Head of caudate nucleus (tissue), 42 donors: ENCODE measurements at places on chromosomes 5 and 9.

DNA sequence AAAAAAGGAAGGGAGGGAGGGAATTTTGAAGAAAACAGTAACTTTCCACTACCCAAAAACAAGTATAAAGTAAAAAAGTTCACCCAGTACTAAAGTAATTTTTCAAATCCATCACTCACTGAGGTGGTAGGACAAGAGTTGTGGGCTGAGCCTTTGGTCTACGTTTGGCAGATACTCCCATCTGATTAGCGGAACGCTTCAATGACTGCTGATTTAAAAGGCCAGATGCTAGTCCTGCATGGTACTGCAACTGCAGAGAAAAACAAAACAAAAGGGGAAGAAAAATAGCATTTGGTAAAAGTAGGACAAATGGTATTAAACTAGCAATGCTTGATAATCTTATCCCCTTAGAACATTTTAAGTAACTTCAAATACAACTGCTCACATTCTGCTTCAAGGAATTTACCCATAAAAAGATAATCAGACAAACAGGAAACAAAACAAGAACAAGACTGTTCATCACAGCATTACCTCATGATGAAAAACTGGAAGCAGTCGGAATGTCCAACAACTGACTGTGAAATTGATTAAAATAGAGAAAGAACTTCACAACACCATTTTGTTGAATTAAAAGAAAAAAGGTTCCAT lies 65.4 kb downstream of the MED27 start:
- no peak for DNase-seq

DNA sequence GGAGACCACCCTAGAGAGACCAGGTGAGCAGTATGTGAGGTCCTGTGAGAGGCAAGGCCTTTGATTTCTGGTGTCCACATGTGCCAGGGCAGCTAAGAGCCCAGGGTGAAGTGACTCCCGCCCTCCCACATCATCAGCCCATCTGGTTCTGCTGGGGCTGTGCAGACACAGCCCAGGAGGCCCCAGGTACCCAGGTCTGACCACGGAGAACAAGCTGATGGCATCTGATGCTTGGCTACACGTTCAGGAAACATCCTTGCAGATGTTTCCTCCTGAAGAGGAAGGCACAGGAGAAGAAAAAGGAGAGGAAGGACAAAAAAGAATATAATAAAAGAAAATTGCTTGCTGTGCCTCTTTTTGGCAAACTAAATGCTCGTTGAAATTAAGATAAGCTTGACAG lies 225.8 kb downstream of the PAX5 start:
- no peak for DNase-seq

DNA sequence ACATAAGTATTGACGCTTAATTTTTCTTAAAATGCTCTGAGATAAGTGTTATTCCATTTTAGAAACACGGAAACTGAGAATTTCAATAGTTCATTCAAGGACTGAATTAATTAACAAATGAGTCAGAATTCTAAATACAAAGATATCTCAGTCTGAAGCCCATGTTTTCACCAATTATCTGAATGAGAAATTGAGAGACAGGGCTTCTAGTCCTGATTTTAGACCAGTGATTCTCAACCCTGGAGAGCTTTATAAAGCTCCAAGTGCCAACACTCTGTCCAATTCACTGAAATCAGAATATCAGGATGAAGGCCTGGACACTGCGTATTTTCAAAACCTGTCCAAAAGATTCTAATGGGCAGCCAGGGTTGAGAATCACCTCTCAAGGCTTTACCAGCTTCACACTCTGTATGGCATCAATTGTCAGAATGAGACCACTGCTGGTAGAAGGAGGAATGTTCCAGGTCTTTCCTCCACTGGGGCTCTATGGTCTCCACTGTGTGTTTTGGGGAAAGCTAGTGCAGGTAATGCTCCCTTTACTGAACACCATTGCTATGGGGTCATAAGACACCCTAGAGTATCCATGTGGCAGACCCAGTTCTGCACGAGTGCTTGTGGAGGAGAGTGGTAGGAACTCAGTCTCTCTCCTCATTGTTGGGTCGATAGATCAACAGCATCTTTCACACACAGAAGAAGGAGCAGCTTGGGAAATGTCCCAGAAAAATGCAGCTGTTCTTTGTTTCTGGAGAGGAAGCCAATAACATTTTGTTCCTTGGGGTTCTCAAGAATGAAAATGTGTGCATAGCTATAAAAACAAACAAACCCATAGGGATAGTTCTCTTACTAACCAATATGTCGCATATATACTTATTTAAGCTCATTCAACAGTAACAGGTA lies 99.7 kb upstream of the OSMR start:
- DNase-seq: no peak

GRCh38 chr9:21728781-21729180 lies 73.7 kb upstream of the MTAP start:
- DNase-seq: no peak

GRCh38 chr5:143262393-143263174 lies 140.9 kb downstream of the NR3C1 start:
- DNase-seq: no peak

DNA sequence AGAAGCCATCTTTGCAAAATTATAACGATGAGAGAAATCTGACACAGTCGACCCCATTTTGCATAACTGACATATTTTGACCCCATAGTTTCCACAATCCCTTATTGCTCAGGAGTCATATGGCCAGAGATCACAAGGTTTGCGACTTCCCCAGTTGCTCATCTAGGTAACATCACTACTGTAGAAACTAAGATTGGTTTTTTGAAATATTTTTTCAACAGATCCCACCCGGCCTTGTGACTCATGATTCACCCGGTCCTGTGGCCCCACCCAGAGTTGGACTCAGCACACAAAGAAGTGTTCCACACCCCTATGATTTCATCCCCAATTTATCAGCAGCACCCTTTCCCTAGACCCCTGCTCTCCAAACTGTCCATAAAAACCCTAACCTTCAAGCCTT lies 50.2 kb downstream of the TIMD4 start:
- DNase-seq: no peak

- no peak for DNase-seq
Observed at GRCh38 chr5:68268101-68268851, 52.7 kb downstream of the PIK3R1 start.

DNA sequence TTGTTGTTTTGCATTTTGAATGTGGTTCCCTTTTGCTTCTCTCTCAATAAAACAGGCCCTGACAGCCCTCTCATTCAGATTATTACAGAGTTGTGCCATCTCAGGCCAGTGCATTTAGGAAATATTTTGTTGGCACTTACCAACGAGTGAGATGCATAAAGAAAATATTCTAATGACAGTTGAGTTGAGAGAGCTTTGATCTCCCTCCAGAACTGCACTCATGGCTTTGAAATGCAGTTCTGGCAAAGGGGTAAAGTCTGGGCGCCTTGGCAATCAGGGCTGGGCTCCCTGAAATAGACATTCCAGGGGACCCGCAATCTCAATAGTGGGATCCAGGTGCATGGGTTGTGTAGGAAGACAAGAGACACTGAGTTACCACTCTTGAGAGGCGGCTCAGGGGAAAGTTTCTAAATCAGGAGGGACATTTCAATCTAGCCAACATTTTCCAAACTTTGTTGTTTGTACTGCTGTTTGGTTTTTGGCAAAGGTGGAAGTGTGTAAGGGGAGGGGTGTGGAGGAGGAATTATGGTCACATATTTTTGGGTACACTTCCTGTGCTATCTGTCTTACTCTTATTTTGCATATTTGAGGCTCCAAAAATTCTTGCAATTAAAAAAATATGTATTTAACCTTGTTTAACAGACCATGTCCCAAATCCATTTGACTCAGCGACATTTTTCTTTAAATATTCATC lies 48.8 kb downstream of the PAPPA start:
- no peak for DNase-seq

- no peak for DNase-seq
Observed at GRCh38 chr5:39479537-39479936, 54.8 kb upstream of the DAB2 start.

DNA sequence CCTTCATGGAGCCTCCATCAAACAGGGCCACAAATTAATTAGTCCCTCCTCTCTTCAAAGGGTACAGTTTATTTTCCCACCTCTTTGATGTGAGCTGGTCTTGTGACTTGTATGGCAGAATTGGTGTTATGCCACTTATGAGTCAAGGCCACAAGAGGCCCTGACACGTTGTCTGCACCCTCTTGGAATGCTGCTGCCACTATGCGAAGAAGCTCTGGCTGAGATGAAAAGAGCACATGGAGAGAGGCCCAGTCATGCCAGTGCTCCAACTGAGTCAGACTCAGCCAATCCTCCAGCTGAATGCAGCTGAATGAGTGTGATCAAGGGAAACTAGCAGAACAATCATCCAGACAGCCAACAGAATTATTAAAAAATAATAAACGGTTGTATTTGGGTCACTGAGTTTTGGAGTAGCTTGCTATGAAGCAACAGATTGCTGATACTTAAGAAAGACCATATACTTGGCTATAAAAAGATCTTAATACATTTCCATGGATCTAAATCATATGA lies 128.3 kb downstream of the MARCHF11 start:
- no peak for DNase-seq

DNA sequence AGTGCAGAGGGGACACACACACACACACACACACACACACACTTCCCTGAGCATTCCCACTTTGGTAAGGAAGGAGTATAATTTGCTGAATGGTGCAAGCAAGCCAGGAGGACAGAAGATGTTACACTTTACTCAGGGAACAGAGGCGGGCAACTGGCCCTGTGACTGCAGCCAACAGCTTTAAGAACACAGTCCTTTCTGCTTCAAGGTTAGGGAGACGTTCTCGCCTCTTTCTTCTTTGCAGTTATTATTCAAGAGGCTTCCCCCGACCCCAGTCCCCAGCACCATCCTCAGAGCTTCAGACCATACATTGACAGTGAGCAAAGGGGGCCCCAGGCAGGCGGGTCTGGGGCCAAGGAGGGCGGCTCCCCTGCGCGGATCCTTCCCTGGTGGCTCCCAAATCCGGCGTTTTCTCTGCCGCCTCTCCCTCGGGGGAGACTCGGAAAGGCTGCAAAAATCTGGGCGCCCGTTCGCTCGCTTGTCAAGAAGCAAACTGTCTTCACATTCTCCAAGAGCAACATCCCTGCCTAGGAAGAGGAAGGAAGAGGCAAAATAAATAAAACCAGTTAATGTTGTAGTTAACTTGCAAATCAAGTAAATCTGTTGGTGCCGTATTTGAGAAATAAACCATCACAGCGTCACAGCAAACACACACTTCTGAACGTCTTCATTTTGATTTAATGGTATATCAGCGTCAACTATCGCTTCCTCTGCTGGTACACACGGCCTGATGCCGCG lies 3.8 kb upstream of the LHX2 start:
- no peak for DNase-seq

GRCh38 chr5:10874541-10874940 lies 113.5 kb upstream of the DAP start:
- no peak for DNase-seq

DNA sequence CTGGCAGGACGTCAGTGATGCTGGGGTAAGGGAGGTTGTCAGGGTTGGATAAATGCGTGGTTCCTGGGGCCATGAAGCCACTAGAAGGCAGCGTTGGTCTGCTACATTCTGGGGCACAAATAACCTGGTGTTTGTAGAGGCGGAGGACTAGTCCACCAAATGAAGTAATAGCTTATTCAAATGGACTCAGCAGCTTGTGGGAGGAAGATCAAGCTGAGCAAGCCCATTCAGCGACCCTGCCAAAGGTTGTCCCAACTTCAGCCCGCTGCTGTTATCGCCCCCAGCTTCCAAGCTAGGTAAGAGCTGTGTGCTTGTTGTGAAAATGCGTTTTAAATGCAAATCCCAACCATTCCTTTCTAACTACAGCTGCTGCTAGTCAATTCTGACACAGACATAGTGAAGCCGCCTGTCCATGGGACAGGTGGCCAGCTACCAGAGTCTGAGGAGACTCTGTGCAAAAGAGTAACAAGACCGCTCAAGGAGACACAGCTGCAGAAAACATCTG lies 7.6 kb upstream of the FAM240B start:
- peak; percentile 9 for DNase-seq

DNA sequence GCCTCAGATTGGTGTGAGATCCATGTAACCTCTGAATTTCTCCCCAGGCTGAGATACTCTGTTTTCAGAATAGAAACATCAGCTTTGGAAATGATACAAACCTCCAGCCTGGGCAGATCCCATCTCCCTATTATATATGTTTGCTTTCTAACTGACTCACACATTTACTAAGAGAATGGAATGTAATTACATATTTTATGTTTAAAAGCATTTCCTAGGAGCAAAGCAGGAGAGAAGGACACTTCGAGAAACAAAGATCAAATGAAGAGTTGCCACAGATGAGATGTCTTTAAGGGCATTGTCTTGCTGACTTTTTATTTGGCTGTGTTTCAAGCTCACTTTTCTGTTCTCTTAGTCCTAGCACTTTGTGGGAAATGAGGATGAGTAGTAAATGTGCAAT lies 96.3 kb downstream of the CDH18 start:
- no peak for DNase-seq

- DNase-seq: no peak
Observed at GRCh38 chr5:144276034-144276822, 105.6 kb downstream of the KCTD16 start.

DNA sequence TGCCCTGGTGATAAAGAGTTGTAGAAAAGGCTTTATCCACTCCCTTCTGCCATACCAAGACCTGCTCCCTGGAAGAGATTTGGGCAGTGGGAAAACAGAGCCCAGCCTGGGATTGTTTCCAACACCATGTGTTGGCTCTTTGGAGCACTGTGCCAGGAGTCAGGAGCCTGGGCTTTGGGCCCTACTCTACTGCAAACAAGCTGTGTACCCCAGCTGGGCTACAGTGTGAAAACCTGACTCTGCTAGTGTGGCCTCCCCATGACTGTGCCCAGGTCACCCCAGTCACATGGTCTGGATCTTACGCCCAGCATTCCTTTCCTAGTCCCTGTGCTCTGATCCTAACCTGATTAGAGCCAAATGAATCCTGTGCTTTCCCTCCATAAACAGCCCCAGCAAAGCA lies 39.3 kb upstream of the SHB start:
- no peak for DNase-seq

DNA sequence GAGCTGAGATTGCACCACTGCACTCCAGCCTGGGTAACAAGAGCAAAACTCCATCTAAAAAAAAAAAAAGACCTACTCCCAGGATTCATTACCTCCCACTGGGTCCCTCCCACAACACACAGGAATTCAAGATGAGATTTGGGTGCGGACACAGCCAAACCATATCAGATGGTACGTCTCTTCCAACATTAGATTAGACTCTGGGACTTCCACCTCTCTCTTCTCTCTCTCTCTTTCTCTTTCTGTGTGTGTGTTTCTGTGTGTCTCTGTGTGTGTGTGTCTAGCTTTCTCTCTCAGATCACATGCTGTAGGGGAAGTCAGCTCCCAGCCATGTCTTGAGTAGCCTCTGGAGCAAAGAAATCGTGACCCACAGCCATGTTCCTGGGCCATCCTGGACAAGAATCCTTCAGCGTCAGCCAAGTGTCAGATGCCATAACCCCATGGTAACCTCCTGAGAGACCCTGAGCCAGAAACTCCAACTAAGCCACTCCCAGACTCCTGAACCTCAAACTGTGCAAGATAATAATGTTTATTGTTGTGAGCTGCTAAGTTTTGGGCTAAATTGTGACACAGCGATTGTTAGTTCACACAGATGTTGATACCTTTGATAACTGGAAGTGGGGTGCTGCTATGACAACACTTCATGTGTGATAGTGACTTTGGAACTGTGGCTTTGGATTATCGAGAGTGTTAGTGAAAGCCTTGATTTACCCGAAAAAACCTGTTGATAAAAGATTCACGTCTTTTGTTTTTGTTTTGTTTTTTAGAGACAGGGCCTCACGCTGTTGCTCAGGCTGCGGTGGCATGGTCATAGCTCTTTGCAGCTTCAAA lies 4.1 kb upstream of the CMBL start:
- no peak for DNase-seq

- no peak for DNase-seq
Observed at GRCh38 chr9:27538647-27539046, 9.0 kb upstream of the MOB3B start.
